ENCODE measurements at places on chromosomes 5 and 9. TPM values are rescaled to one million over a fixed set of nuclear protein-coding genes. Genes with fewer than 3 reads are reported as not detected.

The PRDM9 gene
- not detected for total RNA-seq

The FGFR4 gene
- total RNA-seq: 6.2 TPM

The KIF27 gene
- total RNA-seq: 4.1 TPM

The CSF2 gene
- total RNA-seq: 31.6 TPM

The HEMGN gene
- total RNA-seq: not detected

The PCDHB12 gene
- total RNA-seq: 0.19 TPM

The TRUB2 gene
- 11.3 TPM for total RNA-seq

The MORN5 gene
- not detected for total RNA-seq

The PCDHB10 gene
- total RNA-seq: 1.3 TPM

The SYK gene
- total RNA-seq: 2.8 TPM

The AQP7 gene
- not detected for total RNA-seq

The IFNK gene
- total RNA-seq: not detected

The MUSK gene
- not detected for total RNA-seq

The OR13C4 gene
- not detected for total RNA-seq

The PCDHGA11 gene
- total RNA-seq: 17.5 TPM
